ENCODE measurements at places on chromosomes 7 and 10. TPM values are rescaled to one million over a fixed set of nuclear protein-coding genes. Genes with fewer than 3 reads are reported as not detected.

The NDUFA5 gene
- 194 TPM for total RNA-seq

The NXPH1 gene
- 94.6 TPM for total RNA-seq

The NUB1 gene
- total RNA-seq, result 38.3 TPM

The NAT16 gene
- total RNA-seq, result 2.1 TPM

The C10orf143 gene
- total RNA-seq, result 1.4 TPM

The SH2D4B gene
- total RNA-seq, result 0.23 TPM

The OR2A5 gene
- total RNA-seq, result not detected

The MTURN gene
- total RNA-seq, result 361 TPM
